ENCODE measurements at places on chromosomes 2 and 18.

DNA sequence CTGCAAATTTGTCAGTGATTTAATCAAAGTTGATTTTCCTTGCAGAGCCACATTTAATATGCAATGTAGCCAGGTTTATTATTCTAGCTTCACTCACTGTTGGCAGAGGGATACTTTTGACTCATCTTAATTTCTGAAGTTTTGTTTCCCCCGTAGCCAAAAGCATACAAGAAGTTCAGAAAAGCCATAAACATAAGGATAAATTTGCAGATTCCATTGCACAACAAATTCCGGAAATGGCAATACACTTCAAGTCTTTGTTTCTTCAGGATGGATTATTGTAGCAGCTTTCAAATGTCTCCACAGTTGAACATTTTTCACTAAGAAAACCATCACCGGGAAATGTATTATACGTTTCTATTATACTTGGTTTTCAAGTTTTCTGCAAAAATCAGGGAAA, 88.0 kb upstream of the ZCCHC2 start:
- DNase-seq = no peak

DNA sequence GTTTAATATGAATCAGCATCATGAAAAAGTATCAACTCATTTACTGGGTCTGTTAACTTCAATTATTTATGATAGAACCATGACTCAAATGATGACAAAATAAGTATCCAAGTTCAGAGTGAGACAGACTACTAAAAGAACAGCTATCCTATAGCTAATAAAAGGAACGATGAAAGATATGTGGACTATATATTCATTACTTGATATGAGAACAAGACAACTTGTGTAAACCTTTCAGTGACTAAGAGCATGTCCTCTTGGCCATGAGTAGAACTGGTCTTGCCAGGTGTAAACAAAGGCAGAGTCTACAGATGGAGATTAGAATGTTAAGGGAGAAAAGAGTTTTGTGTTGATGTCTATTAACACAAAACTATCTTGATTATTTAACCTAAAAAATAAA, 360.4 kb upstream of the ZC3H15 start:
- no peak for DNase-seq

DNA sequence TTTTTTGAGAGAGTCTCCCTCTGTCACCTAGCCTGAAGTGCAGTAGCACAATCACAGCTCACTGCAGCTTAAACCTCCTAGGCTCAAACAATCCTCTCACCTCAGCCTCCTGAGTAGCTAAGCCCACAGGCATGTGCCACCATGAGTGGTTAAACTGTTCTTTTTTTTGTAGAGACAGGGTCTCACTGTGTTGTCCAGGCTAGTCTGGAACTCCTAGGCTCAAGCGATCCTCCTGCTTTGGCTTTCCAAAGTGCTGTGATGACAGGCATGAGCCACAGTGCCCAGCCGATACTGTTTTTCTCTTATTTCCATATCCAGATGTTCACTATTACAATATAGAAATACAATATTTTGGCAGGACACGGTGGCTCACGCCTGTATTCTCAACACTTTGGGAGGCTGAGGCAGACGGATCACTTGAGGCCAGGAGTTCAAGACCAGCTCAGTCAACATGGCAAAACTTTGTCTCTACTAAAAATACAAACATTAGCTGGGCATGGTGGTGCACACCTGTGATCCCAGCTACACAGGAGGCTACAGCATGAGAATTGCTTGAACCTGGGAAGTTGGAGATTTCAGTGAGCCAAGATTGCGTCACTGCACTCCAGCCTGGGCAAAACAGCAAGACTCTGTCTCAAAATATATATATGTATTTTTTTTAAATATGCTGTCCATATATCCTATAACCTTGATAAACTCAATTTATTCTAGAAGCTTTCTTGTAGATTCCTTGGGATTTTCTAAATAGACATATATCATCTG, 24.7 kb downstream of the WDR33 start:
- no peak for DNase-seq

GRCh38 chr2:5391362-5391761, 300.8 kb upstream of the SOX11 start:
- DNase-seq = no peak

GRCh38 chr2:6301426-6301825, 564.3 kb downstream of the CMPK2 start:
- no peak for DNase-seq

DNA sequence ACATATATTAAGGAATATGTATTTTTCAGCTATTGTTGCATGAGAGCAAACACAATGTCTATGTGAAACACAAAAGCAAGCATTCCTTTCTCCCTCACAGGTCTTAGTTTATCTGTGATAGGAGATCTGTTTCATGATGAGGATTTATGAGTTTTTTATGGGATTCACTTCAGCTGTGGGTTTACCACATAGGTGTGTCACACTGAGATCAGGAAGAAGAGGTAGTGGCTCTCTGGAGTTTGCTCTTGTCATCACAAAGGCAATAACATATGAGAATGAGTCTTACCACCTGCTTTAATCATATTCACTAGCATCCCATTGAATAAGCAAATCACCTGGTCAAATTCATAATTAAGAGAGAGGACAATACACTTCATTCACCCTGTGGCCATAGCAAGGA, 960.3 kb upstream of the SLC39A10 start:
- DNase-seq = no peak

GRCh38 chr18:48813833-48814489, 136.8 kb downstream of the SMAD7 start:
- DNase-seq = no peak

DNA sequence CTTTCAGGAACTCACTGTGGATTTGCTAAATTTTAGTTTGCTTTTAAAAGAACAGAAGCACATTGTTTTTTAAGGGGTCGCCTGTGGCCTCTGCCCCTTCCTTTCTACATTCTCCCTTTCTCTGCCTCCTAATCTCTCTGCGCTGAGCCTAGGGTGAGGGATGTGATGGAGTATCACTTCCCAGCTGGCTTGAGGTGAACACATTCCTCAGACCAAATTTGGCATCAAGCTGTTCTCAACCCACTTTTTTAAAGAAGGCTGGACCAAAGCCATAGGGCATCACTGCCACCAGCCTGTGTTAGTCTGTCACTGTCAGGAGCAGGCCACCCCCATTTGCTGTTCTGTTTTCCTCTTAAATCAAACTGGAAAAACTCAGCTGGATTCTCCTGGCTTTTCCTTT, 27.4 kb downstream of the EIF4E2 start:
- no peak for DNase-seq

- no peak for DNase-seq
Observed at GRCh38 chr2:221486106-221486505, 86.0 kb downstream of the EPHA4 start.

- DNase-seq = no peak
Observed at GRCh38 chr2:190938771-190939335, 58.2 kb downstream of the GLS start.

DNA sequence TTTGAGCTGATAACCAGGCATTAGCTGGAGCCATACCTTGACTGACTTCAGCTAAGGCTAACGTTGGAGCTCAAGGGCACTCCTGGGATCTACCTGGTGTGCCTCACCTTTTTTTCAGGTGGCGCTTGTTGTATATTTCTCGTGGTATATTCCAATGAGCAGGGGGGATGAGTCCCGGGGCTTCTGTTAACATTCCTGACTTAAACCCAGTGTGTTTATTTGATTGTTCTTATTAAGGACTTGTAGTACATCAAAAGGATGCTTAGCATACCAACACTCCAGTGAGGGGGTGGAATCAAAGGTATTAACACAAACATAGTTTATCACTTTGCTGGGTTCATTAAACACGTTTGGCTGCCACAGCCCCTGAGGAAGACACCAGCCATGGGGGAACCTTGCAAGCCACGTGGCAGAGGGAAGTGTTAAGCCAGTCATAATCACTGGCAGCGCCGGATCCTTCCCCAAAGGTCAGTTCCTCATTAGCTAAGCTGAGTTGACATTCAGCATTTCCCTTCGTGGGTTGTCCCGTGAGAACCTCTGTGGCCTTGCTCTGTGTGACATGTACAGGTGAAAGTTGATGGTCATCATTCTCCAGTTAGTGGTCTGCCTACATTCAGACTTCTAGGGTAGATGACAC, 119.5 kb upstream of the MCFD2 start:
- DNase-seq = no peak

- DNase-seq = no peak
Observed at GRCh38 chr18:35717182-35717581, 135.6 kb downstream of the GALNT1 start.

DNA sequence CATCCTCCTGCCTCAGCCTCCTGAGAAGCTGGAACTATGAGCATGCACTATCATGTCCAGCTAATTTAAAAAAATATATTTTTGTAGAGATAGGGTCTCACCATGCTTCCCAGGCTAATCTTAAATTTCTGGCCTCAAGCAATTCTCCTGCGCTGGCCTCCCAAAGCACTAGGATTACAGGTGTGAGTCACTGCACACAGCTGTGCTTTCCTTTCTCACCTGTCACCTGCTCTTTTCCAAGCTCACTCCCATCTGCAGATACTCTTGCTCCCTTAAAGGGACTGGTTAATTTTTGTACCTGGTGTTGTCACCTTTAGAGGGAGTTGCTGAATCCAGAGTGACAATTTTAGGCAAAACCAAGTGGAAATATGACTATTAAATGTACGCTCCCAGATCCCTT, 178.2 kb downstream of the LOXHD1 start:
- no peak for DNase-seq

DNA sequence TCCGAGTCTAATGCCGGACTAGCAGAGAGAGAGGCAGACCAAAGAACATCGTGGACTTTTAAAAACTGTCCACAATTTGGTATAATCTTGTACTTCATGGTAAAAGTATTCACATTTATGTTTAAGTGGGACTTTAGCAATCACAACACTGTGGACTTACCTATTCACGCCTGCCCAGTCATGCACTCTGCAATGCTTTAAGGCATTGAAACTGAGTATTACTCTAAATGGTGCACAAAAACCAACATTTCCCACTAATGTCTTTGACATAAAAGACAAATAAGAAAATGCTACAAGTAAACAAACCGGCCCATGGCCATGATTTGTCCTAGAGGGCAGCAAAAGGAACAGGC, 91.3 kb downstream of the ACVR1 start:
- DNase-seq = no peak

GRCh38 chr2:33373986-33374385, 102.5 kb upstream of the RASGRP3 start:
- no peak for DNase-seq
